ENCODE measurements at places on chromosomes 3 and 15.

GRCh38 chr3:162391301-162391700, 894.7 kb downstream of the OTOL1 start:
- no peak for DNase-seq

DNA sequence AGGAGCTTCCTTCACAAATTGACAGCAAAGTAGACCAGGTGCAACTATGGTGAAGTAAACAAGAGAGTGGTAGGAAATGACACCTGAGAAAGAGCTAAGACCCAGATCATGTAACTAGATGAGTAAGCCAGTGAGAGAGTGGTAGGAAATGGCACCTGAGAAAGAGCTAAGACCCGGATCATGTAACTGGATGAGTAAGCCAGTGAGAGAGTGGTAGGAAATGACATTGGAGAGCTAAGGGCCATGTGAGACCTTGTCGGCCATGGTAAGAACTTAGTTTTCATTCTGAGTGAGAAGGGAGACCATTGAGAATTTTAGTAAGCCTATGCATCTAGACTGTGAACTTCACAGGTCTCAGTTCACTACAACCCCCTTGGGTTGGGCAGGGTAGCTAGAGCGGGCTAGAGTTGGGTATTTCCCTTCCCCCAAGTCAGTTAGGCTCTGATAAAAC, 5.4 kb upstream of the SENP7 start:
- no peak for DNase-seq

- DNase-seq = no peak
Observed at GRCh38 chr15:78749831-78750230, 61.4 kb downstream of the ADAMTS7 start.

GRCh38 chr3:33392703-33393125, 47.5 kb downstream of the UBP1 start:
- no peak for DNase-seq

GRCh38 chr3:142595581-142595950, 627 bp upstream of the PLS1 start:
- no peak for DNase-seq

DNA sequence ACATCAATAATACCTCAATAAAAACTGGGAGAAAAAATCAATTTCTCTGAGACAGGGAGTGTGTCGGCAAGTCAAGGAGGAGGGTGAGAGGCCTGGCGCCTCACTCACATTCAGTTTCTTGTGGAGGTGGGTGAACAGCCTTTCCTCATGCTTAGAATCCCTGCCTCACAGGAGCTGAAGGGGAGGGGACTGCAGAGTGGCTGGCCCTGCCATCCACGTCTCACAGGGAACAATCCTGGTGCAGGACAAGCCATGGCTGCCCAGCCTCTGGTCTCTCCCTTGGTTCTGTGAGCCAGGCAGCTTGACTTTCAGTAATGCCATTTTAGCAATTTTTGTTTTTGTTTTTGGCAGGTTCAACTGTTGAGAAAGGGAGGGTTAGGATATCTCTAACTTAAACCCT, 126.5 kb upstream of the HACD2 start:
- no peak for DNase-seq

DNA sequence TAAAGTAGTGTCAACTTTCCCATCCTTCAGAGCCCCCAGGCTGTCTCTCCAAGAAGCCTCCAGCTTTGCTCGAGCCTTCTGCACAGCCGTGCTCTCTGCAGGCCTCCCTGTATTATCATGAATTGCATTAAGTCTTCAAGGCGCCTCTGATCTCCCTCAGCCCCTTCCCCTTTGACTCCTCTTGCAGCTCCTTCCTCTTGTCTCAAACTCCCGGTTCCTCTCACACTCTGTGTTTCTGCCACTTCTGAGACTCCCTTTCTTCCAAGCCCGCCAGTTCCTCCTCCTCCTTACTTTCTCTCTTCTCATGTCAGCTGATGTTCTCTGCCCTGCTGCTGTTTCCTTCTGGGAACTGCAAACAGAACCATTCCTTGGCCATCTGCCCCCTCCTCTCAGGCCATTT, 418.8 kb downstream of the EPHB1 start:
- no peak for DNase-seq

DNA sequence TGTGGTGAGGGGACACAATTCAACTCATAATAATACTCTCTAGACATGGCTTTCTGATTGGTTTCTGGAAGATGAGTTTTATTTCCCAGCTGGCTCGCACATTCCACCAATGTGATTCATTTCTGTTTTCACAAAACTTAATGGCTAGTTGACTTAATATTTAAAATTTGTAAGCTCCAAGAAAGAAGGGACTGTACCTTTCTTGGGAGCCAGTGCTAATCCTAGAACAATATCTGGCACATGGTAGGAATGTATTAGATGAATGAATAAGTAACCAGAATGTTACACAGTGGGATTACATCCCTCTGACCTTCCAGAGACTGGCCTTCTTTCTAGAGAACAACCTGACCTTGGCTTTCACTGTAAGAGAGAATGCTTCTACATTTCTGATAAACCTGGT, 262.8 kb downstream of the RORA start:
- DNase-seq = no peak

DNA sequence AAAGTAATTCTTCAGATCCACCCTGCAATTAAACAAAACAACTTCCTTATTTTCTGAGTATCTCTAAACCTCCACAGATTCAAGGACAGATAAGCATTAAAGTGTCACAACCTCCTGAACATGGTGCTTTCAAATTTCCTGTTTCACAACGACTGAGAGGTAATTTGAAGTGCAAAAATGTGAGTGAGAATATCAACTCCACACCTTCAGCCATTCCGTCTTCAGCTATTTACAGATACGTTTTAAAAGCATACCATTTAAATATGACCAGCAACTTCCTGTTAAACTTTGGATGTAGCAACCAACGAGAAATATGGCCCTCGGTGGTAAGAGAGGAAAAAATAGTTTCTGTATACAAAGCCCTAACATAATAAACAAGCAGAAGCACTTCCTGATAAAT, 32.1 kb upstream of the PCSK6 start:
- no peak for DNase-seq

- no peak for DNase-seq
Observed at GRCh38 chr15:90812171-90812957, 56.0 kb upstream of the FURIN start.

GRCh38 chr15:30958219-30958618, 33.2 kb downstream of the MTMR10 start:
- DNase-seq = no peak

DNA sequence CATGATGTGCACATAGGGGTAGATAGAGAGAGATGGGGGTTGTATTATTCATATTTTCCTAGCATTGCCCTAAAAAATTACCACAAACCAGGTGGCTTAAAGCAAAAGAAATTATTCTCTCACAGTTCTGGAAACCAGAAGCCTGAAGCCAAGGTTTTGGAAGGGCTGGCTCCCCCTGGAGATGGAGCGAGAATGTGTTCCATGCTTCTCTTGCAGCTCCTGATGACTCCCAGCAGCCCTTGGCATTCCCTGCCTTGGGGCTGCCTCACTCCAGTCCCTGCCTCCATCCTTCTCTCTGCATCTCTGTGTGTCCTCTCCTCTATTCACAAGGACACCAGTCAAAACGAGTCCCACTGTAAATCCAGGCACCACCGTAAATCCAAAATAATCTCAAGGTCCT, 91.5 kb upstream of the FAM174B start:
- DNase-seq = no peak

GRCh38 chr3:197269024-197269423, 29.4 kb downstream of the DLG1 start:
- DNase-seq = no peak

- DNase-seq = no peak
Observed at GRCh38 chr15:41928637-41929620, 35.1 kb upstream of the SPTBN5 start.

DNA sequence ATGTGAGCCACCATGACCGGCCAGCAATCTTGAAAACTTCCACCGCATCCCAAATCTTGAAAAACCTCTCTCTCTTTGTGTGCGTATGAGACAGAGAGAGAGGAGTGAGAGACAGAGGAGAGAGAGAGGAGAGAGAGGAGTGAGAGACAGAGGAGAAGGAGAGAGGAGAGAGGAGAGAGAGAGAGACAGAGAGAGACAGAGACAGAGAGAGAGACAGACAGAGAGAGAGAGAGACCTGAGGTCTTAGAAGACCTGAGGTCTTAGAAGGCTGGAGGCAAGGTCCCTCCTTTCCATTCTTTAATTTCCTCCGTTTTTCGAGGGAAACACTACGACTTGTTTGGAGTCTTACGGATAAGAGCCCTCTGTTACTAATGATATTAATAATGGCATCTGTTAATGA, 39.5 kb downstream of the TMEM40 start:
- DNase-seq = no peak

DNA sequence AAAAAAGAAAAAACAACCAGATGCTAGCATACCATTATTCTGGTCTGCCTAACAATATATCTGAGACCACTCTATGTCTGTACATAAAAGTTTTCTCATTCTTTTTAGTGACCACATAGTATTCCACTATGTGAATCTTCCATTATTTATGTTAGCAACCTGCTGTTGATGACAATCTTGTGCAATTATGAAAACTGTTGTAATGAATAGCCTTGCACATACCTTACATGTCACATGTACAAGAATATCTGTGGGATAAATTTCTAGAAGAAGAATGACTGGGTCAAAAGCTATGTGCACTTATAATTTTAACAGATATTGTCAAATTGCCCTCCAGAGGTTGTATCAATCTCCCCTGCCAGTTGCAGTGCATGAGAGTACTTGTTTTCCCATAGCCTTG, 62.5 kb downstream of the ARHGAP31 start:
- no peak for DNase-seq

DNA sequence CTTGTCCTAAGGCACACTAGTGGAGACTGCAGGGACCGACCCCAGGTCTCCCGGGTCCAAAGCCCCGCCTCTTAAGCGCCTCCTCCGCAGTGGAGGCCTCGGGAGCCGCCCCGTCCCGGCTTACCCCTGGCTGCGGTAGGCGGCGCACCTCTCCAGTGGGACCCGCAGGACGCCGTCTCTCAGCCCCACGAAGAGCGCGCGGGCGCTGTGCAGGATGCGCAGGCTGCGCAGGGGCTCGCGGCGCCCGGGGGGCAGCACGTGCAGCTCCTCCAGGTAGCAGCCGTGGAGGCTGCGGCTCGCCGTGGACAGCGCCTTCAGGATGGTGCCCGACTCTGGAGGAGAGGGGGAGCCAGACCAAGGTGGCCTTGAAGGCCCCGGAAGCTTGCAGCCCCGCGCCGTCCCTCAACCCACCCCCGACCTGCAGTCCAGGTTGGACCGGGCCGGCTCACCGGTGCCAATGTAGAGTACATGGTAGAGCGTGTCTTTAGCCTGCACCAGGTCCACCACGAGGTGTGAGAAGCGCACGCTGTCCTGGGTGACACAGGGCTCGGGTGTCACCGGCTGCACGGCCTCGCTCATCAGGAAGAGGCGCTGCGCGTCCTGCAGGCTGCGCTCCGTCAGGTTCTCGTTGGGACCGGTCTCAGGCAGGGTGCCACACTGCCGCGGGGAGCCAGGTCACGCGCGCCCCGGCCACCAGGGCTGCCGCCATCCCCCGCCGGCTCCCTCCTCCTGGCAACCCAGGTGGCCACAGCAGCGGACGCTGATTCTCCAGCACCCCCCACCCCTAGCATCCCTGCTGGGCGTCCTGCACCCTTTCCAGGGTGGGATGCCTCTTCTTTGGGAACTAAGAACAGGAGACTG, 105.5 kb downstream of the SEMA5B start:
- peak; percentile 44 for DNase-seq

- no peak for DNase-seq
Observed at GRCh38 chr15:75989045-75989444, 23.2 kb downstream of the NRG4 start.

DNA sequence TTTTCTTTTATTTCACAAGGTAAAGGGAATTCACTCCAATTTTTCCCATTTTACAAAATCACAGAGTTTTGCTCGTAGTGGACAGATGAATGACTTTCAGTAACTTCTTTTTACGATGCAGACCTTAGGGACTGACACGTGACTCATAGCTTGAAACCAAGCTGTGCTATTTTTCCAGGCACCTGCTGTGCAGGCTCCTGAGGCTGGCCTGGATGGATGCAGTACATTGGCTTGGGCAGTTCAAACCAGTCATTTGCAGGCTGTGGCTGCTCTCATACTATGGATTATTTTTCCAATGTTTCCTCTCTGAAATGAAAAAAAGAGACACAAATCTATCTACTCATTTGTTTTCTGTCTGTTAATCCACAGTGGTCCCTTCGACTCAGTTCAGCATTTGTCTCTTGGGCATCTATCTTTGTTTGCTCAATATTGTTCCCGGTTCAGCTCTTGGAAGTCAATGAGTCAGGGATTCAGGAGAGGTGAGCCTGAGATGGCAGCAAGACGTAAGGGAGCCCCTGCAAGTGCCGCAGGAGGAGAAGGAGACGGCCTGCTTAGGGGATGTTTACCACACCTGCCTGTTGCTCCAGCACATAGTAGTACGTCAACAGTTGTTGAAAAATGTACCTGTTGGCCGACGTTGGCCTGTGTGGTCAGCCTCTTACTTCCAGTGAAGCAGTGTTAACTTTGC, 92.8 kb downstream of the SV2B start:
- DNase-seq = no peak

- no peak for DNase-seq
Observed at GRCh38 chr3:23283625-23284024, 80.5 kb downstream of the UBE2E2 start.

Data from right kidney (tissue), 9 donors.